Activated CD4-positive, alpha-beta memory T cell treated with anti-CD3 and anti-CD28 coated beads for 36 hours (primary cell): ENCODE measurements at places on chromosomes 1 and 21. TPM values are rescaled to one million over a fixed set of nuclear protein-coding genes. Genes with fewer than 3 reads are reported as not detected.

DNA sequence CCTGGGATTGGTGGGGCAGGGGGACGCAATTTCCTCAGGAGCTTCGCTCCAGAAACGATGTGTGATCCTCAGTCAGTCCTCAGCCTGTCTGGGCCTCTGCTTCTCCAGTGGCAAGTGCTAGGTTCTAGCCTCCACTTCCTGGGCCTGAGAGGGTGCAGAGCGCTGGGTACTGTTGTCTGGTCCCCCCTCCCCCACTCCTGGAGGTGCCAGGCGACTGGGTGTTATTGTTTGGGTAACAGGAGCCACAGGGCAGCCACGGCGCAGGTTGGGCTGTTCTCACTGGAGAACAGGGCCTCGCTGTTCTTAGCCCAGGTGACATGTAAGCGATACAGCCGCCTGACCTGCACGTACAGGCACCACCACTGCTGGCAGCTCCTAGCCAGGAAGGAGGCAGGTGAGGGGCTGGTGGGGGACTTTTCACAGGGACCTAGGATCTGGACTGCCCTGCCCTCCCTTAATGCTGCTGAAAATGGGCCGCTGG, 2.1 kb downstream of the RPS6KA1 start:
- DNase-seq = no peak

- DNase-seq = no peak
Observed at GRCh38 chr1:12442217-12442616, 175.8 kb downstream of the DHRS3 start.

DNA sequence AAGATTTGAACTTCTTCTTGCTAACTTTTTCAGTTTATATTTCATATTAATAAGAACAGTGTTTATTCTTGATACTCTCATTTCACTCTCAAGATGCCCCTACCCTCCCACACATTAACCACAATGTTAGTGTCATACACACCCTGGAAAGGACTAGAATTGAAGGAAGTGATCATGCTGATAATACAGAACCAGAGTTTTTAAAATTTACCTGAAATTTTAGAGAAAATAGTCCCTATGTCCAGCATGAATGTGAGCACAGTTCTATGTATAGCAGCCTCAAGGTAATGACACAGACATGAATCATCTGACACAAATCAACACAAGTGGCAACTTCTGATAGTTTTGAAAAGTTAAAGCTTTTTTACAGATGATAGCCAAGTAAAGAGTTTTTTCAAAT, 26.0 kb downstream of the RGS1 start:
- no peak for DNase-seq

- DNase-seq = no peak
Observed at GRCh38 chr1:14236097-14236496, 362.4 kb upstream of the KAZN start.

DNA sequence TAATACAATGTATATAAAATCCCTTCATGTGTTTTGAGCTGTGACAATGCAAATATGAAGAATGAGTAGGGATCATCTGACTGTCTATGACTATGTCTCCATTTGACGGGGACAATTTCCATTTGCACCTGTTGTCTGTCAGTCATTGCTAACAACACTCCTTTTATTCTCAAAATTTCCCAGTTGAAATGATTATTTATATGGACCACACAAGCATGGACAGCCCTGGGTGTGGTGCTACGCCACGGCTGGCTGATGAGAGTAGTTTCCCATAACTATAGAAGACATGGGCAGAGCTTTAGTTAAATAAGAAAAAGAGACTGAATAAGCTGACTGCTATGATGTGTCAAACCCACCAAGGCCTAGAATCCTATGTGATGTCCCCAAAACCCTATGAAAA, 135.8 kb downstream of the MAP3K21 start:
- no peak for DNase-seq

DNA sequence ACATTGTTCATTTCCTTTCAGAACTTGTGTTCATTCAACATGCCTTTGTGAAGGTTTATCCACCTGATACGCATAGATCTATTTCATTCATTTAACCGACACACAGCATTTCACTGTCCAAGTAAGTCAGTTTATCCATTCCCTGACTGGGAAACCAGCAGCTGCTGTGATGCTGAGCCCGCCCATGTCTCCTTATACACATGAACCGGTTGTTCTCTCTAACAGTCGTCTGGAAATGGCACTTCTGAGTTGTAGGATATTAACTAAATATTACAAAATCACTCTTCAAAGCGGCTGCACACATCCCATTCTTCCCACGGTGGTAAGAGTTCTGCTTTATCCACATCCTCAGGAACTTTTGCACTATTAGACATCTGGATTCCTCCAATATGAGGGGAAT, 71.1 kb downstream of the NPHP4 start:
- no peak for DNase-seq

DNA sequence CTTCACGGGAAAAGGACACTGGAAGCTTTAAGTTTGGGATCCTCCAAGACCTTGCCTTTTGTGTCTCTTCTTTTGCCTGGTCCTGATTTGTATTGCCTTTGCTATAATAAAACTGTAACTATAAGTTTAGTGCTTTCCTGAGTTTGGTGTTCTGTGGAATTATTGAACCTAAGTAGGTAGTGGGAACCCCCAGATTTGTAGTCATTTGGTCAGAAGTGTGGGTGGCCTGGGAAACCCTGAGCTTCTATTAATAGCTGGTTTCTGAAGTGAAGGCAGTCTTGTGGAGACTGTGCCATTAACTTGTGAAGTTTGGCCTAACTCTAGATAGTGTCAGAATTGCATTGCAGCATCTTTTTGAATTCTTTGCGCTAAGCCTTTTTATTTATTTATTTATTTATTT, 6.8 kb upstream of the MYCL start:
- no peak for DNase-seq

DNA sequence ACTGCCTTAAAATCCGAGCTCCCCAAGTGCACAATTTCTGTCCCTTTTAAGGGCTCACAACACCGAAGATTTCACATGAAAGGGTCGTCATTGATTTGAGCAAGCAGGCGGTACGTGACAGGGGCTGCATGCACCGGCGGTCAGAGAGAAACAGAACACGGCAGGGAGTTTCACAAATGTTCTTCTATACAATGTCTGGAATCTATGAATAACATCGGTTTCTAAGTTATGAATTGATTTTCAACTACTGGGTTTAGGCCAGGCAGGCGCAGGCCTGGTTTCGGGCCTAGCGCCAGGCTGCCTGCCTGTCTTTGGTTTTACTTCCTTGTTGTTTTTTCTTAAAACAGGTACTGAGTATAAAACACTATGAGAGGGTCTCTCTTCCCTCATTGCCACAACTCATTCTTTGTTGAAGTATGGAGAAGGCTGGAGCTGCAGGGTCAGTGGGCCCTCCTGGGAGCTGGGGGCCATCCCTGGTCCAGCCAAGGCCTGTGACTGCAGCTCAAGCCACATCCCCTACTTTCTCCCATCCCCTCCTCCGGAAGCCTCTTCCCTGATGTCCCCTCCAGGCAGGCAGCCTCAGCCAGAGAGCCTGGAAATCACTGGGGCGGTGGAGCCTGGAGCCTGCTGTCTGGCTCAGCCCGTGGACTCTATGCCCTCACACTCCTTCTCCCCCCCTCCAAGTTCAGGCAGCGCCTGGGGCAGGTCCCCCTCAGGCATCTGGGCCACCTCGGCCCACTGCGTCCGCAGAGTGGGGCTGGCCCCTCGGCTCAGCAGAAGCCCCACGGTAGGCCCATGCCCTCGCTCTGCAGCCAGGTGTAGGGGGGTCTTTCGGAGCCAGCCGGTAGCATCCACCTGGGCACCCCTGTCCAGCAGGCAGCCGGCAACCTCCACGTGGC, 2.4 kb downstream of the ANKRD65 start:
- no peak for DNase-seq

DNA sequence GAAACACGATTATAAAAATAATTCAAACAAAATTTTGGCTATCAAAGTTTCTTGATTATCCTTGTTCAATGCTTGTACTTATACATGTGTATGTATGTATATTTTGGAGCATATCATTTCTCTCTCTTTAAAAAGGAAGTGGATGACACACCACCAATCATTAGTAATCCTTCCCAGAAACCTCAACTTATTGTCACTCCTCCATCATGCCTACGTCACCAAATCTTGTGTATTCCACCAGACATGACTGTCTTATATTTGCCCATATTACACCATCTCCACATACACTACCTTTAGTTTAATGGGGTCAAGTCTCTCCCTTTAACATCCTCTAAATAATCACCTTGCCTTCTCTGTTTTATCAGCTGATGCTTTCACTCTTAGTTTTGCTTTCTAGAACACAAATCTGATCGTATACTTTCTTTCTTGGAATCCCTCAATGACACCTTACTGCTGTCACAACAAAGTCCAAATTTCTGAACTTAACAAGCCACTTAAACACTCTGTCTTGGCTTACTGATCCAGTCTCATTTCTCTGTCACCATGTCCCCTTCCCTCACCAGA, 124.0 kb downstream of the BRINP3 start:
- DNase-seq = no peak

Gene KCNJ9
- not detected for total RNA-seq

Gene NBPF6
- total RNA-seq = not detected

Gene CR1
- not detected for total RNA-seq

Gene RHD
- not detected for total RNA-seq

Gene LAMB3
- total RNA-seq = 14.7 TPM

- no peak for DNase-seq
Observed at GRCh38 chr1:235582130-235582529, 67.5 kb downstream of the GNG4 start.

- DNase-seq = no peak
Observed at GRCh38 chr1:165773324-165773965, 4.8 kb upstream of the TMCO1 start.
